OCI-M1 (cell line): ENCODE measurements at places on chromosomes 12 and 14.

- DNase-seq = peak; percentile 44
Observed at GRCh38 chr12:19692091-19692490, 252.8 kb downstream of the AEBP2 start.

DNA sequence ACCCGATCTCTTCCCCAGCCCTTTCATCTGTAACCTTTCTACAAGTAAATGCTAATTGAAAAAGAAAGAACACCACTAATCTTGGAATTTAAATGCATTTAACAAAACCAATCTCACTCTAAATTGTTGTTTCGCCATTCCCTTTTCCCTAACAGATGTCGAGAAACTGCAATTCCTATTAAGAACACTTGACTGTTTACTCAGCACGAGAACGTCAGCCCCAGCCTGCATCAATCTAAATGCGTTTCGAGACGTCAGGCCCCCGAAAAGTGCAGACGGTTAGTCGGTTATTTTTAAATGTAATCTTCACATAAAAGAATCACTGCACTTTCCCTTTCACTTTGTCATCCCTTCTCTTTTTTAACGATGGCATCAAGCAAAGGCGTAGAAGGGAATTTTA lies 837.6 kb downstream of the VRK1 start:
- DNase-seq = peak; percentile 0

DNA sequence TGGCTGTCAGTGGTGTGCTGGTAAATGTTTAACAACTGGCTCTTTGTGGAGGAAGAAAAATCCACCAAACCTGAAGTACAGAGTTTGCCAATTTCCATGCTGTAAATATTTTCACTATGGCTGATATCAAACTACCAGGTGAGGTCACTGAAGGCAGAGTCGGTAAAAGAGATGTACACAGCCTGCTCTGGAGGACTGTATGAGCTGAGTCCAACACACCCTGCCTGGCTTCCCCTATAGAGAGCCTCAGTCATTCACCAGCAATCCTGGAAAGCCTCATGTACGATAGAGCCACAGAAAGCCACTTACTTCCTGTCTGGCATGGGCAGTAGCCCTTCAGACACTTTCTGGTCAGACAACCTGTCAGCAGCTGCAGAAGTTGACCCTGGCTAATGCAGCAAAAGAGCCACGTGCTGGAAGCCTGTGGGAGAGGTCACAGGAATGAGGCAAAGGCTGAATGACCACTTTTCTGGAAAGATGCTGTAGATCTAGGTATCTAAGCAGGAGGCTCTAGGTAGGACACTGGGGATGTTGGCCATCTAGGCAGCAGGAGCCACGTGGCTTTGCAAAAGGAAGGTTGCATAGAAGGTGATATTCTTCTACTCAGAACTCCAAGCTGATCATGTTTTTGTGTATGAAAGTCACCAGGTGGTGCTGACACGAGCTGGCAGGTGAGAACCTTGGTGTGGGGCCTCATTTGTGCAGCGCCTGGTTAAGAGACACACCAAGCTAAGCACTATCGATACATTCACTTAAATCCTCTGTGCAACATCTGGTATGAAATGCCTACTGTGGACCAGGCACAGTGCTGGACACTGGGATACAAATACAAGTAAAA lies 553.9 kb downstream of the VRK1 start:
- no peak for DNase-seq

- no peak for DNase-seq
Observed at GRCh38 chr12:14126692-14127091, 145.3 kb upstream of the GRIN2B start.

DNA sequence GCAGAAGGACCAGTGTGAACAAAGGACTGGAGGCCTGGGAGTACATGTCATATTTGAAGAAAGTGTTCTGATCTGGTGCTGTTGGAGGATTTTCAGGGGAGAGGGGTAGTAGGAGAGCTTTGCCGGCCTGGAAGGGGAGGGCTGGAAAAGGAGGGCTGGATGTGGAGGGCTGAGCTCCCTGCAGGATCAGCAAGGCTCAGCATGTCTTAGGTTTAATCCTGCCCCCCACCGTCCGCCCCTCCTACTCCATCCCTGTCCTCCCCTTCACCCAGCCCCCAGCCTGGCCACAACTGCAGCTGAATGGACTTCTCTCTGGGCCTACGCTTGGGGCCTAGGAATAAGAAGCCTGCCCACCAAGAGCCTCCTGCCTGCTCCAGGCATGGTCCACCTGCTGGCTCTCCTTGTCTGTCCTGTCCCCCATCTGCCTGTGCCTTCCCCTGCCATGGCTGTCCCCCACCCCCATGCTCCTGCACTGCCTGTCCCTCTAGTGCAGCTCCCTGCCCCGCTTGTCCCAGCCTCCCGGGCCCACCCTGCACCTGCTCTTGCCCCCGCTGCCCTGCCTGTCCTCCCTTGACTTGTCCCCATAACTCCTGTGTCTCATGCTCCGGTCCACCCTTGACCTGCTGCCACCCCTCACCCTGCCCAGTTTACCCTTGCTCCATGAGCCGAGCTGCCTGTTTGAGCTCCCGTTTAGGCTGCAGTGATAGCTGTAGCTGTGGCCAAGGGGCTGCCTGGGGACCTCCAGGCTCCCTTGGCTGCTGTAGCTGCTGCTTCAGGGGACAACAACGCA lies 9.8 kb upstream of the RARG start:
- no peak for DNase-seq

- peak; percentile 44 for DNase-seq
Observed at GRCh38 chr12:57173089-57173488, 25.7 kb upstream of the LRP1-AS start.

- DNase-seq = peak; percentile 45
Observed at GRCh38 chr12:92431146-92431545, 271.6 kb upstream of the PLEKHG7 start.

DNA sequence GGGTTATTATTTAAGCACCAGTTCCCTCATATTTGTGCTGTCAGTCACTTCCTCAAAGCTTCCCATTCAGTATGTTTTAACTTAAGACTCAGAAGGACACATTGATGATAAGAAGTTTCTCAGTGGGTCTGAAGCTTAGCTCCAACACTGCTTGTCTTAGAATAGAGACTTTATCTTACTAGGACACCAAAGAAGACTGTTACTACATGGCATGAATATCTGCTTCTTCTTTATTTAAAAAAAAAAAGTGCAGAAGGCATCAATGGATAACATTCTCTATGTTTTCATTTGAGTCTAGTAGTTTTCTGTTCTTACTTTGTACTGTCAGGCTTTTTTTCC lies 404.2 kb downstream of the DAD1 start:
- DNase-seq = peak; percentile 38

- no peak for DNase-seq
Observed at GRCh38 chr12:113097716-113098440, 37.7 kb downstream of the RASAL1 start.

GRCh38 chr14:102323102-102323501 lies 3.6 kb downstream of the ZNF839 start:
- DNase-seq = peak; percentile 34

DNA sequence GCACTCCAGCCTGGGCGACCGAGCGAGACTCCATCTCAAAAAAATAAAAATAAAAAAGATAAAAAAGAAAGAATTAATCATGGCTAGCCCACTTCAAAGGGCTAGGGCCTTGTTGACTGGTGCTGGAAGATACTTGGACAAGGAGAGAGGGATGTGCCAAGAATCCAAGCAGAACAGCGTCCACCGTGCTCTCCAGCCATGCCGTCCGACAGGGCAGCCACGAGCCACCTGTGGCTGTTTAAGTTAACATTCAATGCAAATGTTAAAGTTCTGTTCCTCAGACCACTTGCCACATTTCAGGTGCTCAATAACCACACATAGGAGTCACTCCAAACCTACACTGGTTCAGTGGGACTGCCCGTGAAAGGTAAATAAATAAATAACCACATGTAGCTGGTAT lies 21.4 kb downstream of the SLC6A13 start:
- DNase-seq = no peak

DNA sequence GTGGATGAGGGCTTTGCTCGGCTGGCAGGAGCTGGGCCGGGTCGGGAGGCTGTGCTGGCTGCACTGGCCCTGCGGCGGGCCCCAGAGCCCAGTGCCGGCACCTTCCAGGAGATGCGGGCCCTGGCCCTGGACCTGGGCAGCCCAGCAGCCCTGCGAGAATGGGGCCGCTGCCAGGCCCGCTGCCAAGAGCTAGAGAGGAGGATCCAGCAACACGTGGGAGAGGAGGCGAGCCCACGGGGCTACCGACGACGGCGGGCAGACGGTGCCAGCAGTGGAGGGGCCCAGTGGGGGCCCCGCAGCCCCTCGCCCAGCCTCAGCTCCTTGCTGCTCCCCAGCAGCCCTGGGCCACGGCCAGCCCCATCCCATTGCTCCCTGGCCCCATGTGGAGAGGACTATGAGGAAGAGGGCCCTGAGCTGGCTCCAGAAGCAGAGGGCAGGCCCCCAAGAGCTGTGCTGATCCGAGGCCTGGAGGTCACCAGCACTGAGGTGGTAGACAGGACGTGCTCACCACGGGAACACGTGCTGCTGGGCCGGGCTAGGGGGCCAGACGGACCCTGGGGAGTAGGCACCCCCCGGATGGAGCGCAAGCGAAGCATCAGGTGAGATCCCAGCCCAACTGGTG lies 11.5 kb downstream of the ARHGEF40 start:
- no peak for DNase-seq

DNA sequence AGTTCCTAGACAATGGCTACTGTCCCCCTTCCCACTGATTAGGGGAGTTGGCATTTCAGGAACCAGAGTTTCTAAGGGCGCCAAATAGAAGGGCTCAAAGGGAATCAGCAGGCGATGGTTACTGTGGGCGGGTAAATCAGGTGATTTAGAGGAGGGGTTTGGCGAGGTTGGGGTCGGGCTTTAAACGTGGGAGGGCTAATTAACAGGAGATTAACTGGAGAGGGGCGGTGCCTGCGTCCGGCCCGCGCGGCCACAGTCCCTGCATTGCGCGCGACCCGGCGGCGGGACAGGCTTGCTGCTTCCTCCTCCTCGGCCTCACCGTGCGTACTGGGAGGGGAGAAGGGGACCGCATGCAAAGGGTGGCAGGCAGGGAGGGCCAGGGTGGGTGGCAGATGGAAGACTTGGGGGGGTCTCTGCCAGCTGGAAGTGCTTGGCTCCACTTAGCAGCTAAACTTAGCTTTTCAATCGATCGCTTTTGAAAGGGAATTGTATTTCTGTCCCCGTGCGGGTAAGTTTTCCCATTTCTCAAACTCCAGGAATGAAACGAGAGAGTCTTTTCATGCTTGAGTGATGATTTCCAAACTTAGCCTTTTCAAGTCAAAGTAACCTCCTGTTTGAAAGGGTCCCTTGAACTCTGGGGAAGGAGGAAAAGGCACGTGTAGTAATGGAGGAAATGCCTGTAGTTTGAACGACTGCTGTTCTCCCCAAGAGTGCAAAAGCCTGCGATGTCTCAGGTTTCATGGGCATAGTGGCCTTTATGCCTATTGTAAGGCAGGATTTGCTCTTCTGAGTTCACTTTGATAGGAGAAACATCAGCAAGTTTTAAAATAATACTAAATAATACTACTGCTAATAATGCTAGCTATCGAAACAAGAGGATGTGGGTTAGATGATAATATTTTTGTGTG lies at the start of gene MGST1:
Gene MGST1, plus strand, starts transcription at position 255 of the 908 bp plus-strand sequence. CDS start 6,608 bp downstream, outside the sequence.
- peak; percentile 90 for DNase-seq

GRCh38 chr14:59060841-59061240 lies 127.6 kb upstream of the DAAM1 start:
- peak; percentile 35 for DNase-seq

DNA sequence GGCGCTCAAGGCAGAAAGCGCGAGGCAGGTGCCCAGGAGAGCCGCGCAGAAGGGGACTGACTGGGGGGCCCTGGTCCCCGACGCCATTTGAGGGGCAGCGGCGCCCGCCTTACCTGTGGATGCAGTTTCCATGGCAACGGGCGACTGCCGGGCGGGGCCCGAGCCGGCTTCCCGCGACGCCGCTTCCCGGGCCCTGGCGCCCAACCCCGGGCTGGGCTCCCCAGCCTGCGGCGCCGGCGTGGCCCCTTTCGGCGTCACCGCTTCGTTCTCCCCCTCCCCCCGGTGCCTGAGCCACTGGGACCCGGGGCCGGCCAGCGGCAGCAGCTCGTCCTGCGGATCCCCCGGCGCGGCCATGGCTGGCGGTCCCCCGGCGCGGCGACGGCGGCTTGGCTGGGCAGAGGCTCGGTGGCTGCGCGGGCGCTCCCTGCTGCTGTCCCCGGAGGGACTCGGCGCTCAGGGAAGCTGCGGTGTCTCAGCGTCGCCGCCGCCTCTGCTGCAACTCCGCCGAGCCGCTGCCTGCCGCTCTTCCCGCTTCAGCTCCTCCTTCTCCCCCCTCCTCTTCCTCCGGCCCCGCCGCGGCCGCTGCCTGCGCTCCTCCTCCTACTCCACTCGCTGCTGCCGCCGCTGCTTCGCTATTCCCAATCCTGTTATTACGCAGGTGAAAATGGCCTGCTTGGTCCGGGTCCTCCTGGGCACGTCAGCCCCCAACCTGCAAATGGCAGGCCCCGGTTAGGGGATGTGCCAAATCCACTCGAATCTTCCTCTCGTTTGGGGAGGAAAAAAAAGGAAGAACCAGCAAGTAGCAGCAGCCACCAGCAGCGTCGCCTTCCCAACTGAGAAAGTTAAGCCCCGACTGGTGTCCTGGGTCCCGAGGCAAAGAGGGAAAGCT lies at the start of gene RTN1:
Gene RTN1, minus strand, starts transcription at position 500 of the 889 bp plus-strand sequence. Its CDS starts 146 bp downstream, at position 354.
- DNase-seq = peak; percentile 73

- no peak for DNase-seq
Observed at GRCh38 chr12:12017135-12017581, 53.6 kb upstream of the BCL2L14 start.

- peak; percentile 11 for DNase-seq
Observed at GRCh38 chr12:98725476-98726247, 80.6 kb downstream of the APAF1 start.

DNA sequence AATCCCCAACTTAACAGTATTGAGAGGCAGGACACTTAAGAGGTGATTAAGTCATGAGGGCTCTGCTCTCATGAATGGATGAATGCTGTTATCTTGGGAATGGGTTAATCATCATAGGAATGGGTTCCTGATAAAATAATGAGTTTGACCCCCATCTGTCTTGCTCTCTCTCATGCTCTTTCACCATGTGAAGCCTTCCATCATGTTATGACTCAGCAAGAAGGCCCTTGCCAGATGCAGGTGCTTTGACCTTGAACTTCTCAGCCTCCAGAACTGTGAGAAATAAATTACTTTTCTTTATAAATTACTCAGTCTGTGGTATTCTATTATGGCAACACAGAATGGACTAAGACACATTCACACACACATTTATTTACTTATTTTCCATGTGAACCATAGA lies 89.0 kb upstream of the PPM1H start:
- no peak for DNase-seq

DNA sequence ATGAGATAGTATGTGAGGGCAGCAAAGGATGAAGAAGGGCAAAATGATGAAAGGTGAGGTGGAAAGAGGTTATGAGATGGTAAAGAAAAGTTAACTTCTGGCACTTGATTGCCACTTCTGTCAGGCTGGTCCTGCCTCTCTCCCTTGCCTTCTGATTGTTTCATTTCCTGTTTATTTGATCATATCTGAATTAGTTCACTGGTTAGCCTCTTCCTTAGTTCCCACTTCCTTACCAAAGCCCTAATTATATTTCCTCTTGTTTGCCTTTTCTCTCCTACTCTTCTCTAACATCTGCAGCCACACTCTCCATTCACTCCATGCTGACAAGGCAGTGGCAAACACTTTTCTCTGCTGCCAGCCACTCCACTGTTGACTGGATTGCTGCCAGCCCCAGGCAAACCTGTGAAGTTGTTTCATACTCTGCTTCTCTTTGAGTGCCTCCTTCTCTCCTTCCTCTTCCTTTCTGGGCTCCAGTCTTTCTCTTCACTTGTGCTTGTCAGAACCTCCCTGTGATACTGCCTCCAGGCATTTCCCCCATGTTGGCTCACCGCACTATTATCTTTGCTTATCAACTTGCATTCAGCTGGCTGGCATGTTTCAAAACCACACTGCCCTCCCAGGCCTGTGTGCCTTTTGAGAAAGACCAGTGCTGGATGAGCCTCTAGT lies 8.1 kb downstream of the PNP start:
- peak; percentile 96 for DNase-seq
